ENCODE measurements at places on chromosomes 4 and X.

DNA sequence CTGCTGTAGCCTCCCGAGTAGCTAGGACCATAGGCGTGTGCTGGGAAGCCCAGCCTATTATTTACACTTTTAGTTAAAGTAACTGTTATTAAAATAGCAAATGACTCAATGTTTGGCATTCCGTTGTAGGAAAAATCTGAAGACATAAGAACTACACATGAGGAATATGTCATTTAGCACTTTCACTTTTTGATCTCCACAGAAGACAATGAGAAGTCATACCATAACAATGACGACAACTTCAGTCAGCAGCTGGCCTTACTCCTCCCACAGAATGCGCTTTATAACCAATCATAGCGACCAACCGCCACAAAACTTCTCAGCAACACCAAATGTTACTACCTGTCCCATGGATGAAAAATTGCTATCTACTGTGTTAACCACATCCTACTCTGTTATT is 6.7 kb downstream of the GPR34 start:
- DNase-seq = no peak

DNA sequence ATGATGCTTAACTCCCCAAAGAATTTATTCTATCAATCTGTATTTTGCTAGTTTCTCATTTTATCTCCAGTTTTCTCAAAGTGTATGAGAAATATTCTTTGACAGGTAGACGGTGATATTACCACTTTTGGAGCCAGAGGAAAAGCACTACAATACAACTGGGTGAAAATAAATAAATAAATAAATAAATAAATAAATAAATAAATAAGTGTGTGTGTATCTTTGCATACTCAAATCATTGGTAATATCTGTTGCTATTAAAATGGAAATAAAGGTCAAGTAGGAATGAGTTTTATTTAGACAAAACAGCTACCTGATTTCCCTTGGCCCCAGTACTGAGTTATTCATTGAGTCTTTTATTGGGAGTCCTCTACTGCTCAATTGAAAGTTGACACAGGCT is 114.3 kb downstream of the RBMX2 start:
- no peak for DNase-seq

DNA sequence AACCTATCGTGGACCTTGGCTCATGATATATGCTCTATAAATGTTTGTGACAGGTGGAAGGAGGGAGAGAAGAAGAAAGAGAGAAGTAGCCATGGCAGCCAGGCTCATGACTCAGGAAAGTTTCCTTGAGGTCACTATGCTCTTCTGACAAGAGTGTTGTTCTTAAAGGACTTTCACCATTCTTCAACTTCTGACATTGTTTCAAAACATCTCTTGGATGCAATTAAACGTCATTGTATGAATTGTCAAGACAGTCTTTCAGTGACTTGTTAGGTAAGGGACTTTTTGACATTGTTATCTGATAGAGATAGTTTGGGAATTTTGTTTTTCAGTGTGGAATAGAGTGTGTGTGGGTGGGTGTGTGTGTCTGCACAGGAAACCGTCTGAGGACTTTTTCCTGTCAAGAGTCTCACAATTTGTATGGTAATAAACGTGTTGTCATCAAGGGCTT is 617.0 kb downstream of the MID1IP1 start:
- DNase-seq = no peak

- DNase-seq = no peak
Measured at GRCh38 chrX:127457161-127457560, 595.0 kb downstream of the ACTRT1 start.

DNA sequence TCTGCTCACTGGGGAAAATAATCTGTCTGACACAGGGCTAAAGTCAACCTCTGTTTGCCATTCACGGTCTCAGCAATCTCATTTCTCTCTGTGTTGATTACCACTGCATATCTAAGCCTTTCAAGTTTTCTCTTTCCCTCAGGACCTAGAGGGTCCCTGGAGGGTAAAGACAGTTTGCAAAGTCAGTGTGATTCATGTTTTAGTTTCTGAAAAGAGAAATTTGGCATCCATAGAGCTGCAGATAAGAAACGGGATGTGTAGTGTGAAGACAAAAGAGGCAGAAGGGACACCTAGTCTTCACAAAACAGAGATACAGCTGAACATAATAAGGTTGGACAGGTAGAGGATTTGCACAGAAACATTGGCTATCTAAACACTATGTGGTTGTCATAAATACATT is 34.5 kb upstream of the KDR start:
- DNase-seq = no peak

GRCh38 chr4:178255172-178255571 is 812.9 kb upstream of the AGA start:
- DNase-seq = no peak

GRCh38 chrX:145729635-145730034 is 88.0 kb upstream of the SLITRK2 start:
- DNase-seq = no peak

GRCh38 chrX:24464498-24464835 is 619 bp upstream of the PDK3 start:
- DNase-seq = no peak

DNA sequence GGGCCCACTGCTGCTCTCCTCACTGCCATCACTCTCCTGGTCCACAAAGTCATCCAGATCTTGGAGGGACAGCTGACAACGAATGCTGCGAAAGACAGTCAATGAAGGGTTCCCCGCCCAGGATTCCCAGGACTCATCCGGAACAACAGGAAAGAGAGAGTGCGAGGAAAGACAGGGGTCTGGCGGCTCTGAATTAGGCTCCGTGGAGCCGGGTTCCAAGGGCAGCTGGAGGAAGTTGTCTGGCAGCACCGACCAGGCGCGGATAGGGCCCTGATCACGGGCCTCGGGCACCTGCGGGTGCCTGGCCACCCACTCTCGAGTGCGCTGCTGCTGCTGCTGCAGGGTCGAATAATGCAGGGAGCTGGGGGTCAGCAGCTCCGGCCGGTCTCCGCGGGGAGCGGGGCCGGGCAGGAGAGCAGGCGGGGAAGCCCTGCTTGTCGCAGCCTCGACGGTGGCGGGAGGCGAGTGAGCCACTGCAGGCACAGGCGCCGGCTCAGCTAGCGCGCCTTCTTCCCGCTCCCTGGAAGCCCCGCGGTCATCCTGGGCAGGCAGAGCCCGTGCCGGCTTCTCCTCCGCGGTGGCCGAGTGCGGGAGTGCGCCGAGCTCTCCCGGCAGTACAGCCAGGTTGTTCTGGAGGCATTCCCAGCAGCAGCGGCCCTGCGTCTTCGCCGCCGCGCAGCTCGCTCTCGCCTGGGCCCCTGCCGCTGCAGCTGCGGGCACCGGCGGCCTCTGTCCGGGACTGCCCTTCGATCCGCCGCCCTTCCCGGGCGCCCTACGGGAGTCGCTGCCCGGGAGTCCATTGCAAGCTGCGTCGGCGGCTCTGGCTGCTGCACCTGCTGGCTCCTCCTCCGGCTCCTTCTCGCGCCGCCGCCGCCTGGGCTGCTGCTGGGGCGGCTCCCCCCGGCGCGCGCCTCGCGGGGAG is 1.1 kb downstream of the SOWAHB start:
- peak; percentile 26 for DNase-seq

DNA sequence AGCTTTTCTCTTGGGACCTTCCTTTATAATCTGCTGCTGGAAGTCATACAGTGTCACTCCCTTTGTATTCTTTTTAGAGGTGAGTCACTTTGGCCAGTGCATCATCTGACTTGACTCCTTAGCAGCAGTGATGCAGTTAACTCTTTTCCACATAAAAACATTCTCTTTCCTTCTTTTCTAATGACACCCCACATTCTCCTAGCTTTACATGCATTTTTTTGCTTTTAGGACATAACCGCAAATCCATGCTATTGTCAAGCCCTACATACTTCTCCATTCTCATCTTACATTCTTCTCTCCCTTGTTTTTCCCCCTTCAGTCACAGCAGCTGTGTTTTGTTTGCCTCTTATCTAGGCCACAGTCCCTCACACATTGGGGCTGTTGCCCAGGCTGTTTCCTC is 55.1 kb downstream of the ZNF330 start:
- DNase-seq = no peak

GRCh38 chrX:119618439-119618838 is 12.2 kb upstream of the NKRF start:
- DNase-seq = no peak

- DNase-seq = no peak
Measured at GRCh38 chrX:85024044-85024443, 20.4 kb downstream of the APOOL start.

Data from left cardiac atrium (tissue), 4 donors.